NCI-H446 treated with DMSO at 0.1 percent for 48 hours (cell line): ENCODE measurements at places on chromosomes 6 and 20.
A peak's percentile ranks its signal among the peaks of the same experiment; 100 is the strongest.

DNA sequence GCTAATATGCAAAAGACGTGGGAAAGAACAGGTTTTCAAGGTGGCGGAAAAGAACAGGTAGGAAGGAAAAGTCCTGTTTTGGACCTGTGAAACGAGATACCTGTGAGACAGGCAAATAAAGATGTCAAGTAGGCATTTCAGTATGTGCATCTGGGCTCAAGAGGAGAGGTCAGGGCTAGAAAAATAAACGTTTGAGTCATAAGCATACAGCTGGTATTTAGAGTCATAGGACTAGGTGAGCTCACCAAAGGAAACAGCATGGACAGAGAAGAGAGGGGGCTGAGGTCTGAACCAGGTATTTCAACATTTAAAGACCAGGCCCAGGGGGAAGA is 14.9 kb downstream of the MTFR2 start:
- DNase-seq: no peak

GRCh38 chr6:116405138-116405537 is 34.4 kb downstream of the DSE start:
- no peak for DNase-seq

DNA sequence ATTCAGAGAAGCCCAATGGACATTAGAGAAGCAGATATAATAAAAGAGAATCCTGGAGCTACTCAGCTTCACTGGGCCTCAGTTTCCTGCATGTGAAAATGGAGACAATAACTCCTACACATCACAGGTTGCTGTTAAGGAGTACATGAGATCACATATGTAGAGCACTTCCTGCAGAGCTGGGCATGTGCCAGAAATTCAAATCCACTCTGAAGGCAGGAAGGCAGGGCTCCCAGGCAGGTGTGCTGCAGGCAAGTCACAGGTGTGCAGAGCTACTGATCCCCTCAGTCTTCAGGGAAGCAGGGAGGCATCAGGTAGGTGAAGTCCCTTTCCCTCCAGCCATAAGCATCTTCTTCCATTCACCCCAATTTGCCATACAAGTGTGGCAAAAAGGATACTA is 48.0 kb downstream of the DST start:
- no peak for DNase-seq

GRCh38 chr6:31651602-31652191 is 764 bp downstream of the BAG6 start:
- DNase-seq: peak; percentile 67

GRCh38 chr6:106084106-106084988 is 1.8 kb upstream of the PRDM1 start:
- DNase-seq: no peak

GRCh38 chr20:37280403-37280802 is 9.1 kb upstream of the MANBAL start:
- no peak for DNase-seq
